ENCODE measurements at places on chromosomes 2 and 18.

- DNase-seq = peak; percentile 72
These were observed 50.3 kb upstream of the APCDD1 start for GRCh38 chr18:10404168-10404567.

- no peak for DNase-seq
These were observed 80.9 kb downstream of the NABP1 start for GRCh38 chr2:191758518-191759507.

DNA sequence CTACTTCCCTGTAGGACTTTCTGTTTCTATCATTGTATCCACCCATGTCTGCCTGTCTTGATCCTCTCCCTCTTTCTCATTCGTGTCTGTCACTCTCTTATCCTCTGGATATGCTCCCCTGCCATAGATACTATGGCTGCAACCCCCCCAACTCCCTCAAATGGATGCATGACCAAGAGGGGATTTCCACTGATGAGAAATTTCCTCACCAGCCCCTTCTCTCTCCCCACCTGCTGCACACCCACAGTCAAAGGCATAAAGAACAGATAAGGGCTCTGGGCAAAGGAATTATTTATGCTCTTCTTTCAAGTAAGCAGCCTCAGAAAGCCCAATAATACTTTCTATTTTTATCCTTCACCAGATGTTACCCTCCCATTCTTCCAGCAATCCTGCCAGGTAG, 121.3 kb downstream of the FOXI3 start:
- DNase-seq = no peak

GRCh38 chr18:36064027-36064808, 3.1 kb downstream of the RPRD1A start:
- DNase-seq = no peak

DNA sequence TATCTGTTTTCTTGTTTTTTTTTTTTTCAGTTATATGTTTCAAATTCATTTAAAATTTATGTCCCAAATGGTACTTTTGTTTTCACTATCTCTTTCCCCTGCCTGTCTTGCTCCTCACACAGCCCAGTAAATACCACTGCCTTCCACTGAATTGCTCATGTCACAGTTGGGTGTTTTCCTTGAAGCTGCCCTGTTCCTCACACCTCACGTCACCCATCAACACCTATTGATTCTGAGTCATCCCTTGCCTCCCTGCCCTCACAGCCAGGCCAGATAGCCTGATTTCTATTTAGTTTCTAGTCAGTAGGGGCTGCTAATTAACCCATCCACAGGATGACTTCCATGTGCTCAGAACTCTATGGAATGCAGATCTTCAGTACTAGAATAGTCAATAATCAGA, 25.3 kb downstream of the FSHR start:
- DNase-seq = no peak

DNA sequence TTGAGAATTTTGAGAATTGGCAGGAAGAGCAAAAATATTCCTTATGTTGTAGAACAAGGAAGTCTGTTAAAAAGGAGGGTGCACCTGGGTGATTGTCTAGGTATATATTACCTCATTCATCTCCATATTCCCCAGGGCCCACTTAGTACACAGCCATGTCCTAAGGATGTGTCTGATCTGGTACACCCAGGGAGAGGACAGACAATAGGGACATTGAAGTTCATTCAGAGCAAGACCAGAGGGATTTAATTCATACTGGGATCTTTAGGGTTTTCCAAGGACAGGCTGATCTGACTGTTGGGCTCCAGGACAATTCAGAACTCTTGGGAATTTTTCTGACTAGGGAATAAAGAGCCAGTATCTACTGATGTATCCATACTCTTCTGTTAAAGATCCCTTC, 112.1 kb downstream of the PHLPP1 start:
- DNase-seq = no peak

DNA sequence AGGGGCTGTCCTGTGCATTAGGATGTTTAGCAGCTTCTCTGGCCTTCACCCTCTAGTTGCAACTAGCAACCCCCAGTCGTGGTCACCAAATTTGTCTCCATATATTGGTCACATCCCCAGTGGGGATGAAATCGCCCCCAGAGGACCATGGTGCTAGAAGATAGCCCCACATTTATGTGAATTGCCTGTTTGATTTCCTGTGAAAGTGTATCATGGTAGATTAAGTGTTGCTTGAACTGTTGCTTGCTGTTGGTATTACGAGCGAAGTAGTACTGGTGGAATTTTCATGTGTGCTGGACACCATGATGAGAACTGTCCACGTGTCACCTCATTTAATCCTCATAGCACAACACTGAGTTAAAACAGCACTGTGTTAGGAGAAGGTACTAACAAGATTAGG, 59.4 kb downstream of the TSPYL6 start:
- no peak for DNase-seq

GRCh38 chr2:7835693-7836680, 845.9 kb upstream of the ID2 start:
- DNase-seq = no peak

DNA sequence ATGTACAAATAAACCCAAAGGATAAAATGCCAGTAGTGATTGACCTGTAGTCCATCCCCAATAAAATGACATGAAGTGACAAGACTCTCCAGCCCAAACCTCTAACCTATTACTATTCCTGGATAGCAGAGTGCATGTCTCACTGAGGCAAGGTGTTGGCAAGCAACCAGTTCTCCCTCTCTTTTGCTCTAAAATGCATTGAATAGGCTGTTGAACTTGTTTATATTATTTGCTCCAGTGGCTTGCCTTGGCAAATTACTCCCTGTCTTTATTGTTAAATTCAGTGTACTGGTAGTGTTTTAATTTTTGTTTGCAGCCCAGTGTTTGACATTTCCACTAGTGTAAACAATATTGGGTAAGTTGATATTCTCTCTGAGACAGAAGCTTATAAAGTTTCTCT, 70.5 kb downstream of the CSRNP3 start:
- DNase-seq = no peak

GRCh38 chr2:230085201-230085600, 16.5 kb upstream of the SLC16A14 start:
- no peak for DNase-seq

DNA sequence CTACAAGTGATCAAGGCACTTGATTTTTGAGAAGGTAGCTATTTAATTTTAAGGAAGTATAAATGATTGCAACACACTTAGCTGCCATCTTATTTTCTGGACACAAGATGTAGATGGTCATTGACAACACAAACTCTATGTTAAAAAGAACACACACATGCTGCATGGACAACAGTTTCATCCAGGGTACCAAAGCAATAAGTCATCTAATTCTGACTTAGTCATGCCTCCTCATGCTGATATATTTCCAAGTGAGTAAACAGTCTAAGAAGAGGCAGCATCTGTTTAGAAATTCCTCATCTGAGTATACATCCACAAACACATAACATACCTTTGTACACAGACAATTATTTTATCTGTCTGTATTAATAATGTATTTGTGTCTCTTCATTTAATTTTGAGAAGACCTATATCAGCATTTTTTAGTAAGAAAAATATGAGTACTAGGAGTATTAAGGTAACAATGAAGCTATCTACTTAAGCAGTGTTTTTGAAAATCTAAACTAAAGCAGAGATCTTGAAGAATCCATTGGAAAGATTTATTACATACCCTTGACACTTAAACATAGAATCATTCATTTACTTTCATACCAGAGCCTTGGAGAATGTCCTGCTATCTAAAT, 84.9 kb downstream of the SCN1A start:
- DNase-seq = no peak

- no peak for DNase-seq
These were observed 34.4 kb upstream of the DARS1 start for GRCh38 chr2:136019825-136020224.

GRCh38 chr2:237365671-237366070, 48.3 kb downstream of the COL6A3 start:
- DNase-seq = no peak

- no peak for DNase-seq
These were observed 326.9 kb upstream of the UBE2E3 start for GRCh38 chr2:180653481-180653880.

GRCh38 chr2:66080127-66080526, 354.8 kb upstream of the MEIS1 start:
- no peak for DNase-seq

DNA sequence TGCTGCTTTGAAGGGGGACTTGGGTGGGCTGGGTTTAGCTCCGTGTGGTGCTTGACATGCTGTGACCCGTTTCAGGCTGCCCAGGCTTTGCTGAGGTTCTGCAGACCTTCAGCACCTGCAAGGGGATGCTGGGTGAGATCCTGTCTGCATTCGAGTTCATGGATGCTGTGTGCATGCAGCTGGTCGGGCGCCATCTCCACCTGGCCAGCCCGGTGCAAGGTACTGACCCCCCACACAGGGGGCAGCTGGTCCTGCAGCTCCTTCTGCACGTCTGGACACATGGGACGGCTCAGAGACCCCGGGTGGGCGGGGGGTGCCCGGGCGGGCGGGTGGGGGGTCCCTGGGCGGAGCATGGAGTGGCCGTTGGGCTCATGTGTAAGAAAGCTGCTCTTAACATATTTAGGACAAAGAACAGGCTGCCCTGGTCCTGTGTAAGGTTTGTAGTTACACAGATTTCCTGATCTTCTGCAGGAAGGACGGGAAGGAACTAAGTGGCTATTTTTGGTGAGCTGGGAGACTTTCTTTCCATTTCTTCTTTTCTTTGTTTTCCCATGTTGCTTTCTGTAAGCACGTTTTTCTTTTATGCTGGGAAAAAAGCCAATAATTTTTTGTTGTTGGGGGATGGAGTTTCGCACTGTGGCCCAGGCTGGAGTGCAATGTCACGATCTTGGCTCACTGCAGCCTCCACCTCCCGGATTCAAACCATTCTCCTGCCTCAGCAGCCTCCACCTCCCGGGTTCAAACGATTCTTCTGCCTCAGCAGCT, 15.8 kb downstream of the D2HGDH start:
- DNase-seq = no peak

- no peak for DNase-seq
These were observed 1.0 kb upstream of the CHST10 start for GRCh38 chr2:100418406-100418962.

DNA sequence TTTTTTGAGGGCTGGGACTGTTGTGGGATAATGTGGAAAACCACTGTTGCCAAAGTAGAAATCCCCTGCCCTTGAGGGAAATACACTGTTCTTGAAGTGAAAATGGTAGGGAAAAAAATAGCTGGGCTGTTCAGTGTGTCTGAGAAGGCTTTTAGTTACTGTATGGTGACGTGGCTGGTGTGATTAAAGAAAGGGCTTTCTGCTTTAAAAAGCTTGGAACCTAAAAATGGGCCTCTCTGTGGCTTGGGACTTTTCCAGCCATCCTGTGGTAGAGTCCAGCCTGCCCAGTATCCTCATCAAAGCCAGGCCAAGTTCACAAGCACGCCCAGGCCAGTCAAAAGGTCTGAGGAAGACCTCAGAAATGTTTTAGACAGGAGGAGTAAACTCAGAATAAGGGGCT, 6.8 kb downstream of the MGAT5 start:
- DNase-seq = no peak

GRCh38 chr2:129059476-129059875, 740.8 kb upstream of the HS6ST1 start:
- DNase-seq = no peak

- DNase-seq = no peak
These were observed 181.7 kb upstream of the CRIM1 start for GRCh38 chr2:36173760-36174404.

- DNase-seq = no peak
These were observed 78.3 kb downstream of the TGIF1 start for GRCh38 chr18:3528231-3528630.

- DNase-seq = no peak
These were observed 7.4 kb upstream of the TMEM214 start for GRCh38 chr2:27025281-27025800.

DNA sequence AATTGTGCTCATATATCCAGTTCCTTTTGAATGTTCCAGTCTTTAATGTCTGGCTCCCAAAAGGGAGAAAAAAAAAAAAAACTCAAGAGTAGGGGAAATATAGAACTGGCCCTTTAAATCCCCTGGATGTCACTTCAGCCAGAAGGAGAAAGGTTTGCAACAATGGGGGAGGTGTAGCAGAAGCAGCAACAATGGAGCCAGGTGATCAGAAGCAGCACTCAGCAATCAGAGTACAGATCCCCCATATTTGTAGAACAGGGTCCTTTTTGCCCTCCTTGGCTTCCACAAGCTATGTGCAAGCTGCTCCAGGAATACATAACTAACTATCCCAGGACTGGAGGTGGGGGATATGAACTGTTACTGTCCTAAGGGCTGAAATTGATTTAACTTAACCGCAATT, 25.8 kb upstream of the ZNF397 start:
- DNase-seq = no peak

DNA sequence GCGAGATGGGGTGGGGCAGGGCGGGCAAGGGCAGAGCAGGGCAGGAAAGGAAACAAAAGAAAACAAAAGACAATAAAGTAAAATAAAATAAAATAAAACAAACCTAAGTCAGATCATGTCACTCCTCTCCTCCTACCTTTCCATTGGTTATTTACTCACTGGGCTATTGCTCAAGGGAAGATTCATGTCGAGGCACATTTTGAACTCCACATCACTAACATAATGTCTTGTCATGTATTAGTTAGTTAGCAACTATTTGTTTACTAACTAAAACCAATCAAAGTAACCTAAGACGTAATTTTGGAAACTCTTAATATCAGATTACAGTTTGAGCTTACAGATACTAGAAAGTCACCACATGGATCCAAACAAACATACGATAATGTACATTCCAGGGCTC, 2.2 kb downstream of the C1D start:
- no peak for DNase-seq

- no peak for DNase-seq
These were observed 1.3 kb downstream of the HS1BP3 start for GRCh38 chr2:20649576-20649975.

GRCh38 chr18:57900906-57901435, 97.9 kb upstream of the ATP8B1 start:
- no peak for DNase-seq

- peak; percentile 7 for DNase-seq
These were observed 241.8 kb upstream of the RAB12 start for GRCh38 chr18:8367217-8367988.

- no peak for DNase-seq
These were observed 60.9 kb upstream of the DSEL start for GRCh38 chr18:67577386-67577785.

DNA sequence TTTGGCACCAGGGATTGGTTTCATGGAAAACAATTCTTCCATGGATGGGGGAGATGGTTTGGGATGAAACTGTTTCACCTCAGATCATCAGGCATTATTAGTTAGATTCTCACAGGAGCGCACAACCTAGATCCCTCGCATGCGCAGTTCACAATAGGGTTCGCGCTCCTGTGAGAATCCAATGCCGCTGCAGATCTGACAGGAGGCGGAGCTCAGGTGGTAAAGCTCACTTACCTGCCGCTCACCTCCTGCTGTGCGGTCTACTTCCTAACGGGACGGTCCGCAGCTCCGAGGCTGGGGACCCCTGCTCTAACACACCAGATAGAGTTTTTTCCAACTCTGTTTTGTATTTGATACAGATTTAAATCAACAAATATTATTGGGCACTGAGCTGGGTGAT, 286.5 kb downstream of the MTX2 start:
- DNase-seq = no peak

DNA sequence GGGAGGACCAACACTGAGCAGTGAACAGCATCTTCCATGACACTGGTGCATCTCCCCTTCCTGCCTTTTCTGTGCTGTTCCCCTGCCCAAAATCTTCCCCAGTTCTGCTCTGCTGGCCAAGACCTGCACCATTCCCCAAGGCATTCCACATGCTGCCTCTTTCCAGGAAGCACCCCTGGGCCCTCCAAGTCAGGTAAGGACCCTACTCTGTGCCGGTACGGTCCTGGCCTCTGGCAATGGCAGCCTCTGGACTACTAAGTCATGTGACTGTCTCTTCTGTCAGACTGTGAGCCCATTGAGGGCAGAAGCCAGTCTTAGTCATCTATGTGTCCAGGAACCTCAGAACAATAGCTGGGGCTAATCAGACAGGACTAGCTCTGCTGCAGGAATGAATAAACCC, 282.0 kb downstream of the MYCN start:
- no peak for DNase-seq

GRCh38 chr2:235224410-235224809, 269.4 kb upstream of the AGAP1 start:
- DNase-seq = no peak

Measured in anterior cingulate cortex (tissue), 58 donors.